Right forelimb (tissue), 1 donor: ENCODE measurements at places on chromosomes 1 and 21.

DNA sequence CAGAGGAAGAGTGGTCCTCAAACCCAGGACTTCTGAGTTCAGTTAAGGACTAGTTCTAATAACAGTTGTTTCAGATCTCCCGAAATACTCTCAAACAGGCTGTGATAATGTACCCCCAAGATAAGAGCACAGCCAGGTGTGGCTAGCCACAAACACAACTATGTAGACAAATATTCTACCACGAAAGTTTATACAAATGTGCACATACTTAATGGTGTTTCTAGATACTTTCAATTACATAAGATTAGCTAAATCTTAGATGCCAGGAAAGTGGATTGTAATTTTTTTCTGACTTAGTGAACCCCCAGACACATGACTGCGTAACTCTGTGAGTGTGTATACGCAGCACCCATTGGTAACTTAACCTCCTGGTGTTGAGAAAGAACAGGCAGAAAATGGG, 270.0 kb downstream of the USP25 start:
- no peak for DNase-seq

- no peak for DNase-seq
Observed at GRCh38 chr1:65882076-65882475, 89.4 kb downstream of the PDE4B start.

DNA sequence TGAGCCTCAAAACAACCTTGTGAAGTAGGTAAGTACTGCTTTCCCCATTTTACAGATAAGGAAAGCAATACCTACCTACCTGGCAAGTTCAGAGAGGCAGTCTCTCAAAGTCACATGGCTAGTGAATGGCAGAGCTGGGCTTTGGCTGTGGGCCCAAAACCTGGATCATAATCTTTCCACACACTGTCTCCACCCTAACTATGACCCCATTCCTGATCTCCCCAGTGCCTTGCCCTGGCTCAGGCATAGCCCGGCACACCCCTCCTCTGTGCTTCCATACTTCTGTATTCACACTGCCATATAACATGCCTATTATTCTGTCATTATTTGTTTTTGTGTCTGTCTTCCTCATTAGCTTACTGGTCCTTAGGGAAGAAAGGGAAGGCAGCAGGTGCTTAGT, 15.9 kb downstream of the GNG12 start:
- DNase-seq, result no peak

DNA sequence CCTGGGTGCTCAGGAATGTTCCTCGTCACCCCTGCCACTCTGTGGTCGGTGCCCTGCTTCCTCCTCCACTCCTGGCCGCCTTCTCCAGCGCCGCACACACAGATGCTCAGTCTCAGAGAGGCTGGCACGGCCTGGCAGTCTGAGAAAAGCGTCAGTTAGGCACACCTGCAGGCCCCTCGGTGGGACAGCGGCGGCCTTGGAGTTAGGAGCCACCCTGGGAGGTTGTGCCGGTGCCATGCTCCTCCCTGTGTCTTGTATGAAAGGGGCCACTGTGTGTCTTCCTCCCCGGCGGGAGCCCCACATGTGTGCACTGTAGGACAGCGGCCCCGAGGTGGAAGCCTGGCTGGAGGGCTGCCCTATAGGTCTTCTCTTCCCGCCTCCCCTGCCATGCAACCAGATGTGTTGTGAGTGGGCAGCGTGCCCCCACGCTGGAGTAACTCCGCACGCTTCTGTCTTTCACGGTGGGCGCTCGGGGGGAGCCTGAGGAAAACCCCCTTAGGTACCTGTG, 145.2 kb downstream of the PGBD5 start:
- no peak for DNase-seq

GRCh38 chr1:77866296-77866695, 22.1 kb upstream of the NEXN start:
- DNase-seq, result no peak

DNA sequence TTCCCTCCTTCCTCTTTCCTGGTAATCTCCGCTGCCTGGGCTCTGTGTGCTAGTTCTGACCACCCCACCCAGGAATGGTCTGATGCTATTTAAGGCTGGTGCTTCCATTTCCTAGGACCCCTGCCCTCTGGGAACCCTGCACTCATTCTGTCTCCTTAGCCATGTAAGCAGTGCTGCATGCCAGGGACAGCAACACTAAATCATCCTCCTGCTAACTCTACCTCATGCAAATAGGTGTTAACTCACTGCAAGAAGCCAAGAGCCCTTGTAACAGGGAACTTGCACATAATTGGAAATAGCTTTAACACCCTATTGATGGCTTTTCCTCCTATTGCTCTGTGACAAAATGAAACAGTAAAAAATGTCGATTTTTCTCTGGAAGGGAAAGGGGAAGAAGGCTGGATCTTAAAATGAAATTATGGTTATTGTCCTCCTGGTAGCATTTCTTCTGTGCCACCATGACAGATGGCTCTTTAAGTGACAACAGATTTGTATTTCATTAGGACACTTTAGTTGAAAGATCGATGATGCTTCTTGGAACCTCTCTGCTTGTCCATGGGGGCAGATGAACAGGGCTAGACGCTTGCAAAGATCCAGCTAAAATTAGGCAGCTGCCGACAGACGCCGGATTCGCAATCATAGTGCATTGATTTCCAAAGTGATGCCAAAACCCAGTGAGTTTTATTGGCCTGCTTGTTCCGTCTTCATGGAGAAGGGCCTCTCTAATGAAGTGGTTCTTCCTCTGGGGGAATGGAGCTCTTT, 551.7 kb downstream of the MATN1 start:
- DNase-seq, result no peak

- DNase-seq, result no peak
Observed at GRCh38 chr1:172724765-172725613, 66.1 kb downstream of the FASLG start.

- DNase-seq, result no peak
Observed at GRCh38 chr1:243525085-243525487, 269.2 kb downstream of the SDCCAG8 start.

GRCh38 chr1:116769104-116769452, 14.8 kb downstream of the CD2 start:
- DNase-seq, result no peak

GRCh38 chr1:192809307-192810252, 741 bp downstream of the RGS2 start:
- DNase-seq, result no peak

DNA sequence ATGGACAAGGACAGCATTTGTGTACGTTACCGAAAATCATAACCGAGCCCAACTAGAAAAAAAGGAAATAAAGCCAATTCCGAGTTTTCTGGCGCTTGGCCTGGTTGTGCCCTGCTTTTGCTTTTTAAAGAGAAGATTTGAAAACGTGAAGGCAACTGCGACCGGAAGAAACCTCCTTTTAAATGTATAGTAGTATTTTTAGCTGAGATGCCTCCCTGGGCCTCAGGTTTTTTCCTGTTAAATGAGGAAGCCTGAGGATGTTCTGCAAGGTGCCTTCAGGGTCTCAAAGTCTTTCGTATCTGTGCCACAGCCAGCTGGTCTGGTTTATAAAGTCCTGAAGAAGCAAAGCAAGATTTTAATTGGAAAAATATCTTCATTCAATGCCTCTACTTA, 371 bp upstream of the ODF2L start:
- no peak for DNase-seq

GRCh38 chr1:16178596-16179497, 23.0 kb upstream of the EPHA2 start:
- DNase-seq, result no peak

GRCh38 chr1:231612393-231613089, 14.0 kb upstream of the DISC1 start:
- DNase-seq, result no peak

- no peak for DNase-seq
Observed at GRCh38 chr1:228899421-228899956, 164.2 kb downstream of the RHOU start.

- DNase-seq, result no peak
Observed at GRCh38 chr1:6694121-6694713, 7.4 kb downstream of the DNAJC11 start.

DNA sequence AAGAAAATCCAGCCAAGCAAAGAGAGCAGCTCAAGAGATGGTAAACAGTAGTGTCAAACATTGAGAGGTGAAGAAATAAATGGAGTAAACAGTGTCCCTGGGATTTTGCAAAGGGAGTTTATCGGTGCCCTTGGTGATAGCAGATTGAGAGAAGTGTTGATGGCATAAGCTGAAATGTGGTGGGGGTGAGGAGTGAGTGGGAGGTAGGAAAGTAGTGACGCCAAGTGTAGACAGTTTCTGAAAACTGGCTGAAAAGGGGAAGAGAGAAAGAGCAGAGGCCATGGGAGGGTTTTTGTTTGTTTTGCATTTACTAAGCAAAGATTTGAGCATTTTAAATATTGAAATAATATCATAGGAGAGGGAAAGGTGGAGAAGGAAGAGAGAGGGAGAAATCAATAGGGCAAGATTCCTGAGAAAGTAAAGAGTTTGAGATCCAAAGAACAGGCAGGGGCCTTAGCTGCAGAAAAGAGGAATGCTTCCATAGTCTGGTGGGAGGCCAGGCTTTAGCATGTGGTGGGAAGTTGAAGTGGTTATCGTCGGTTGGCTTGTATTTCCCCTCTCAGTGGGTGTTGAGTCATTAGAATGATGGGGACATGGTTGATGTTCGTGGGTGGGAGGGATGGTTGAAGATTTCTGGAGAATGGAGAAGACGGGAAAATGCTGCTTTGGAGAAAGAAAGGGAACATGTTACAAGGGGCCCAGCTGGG, 26.8 kb upstream of the RASAL2 start:
- no peak for DNase-seq

GRCh38 chr1:21331752-21332478, 41.7 kb upstream of the ECE1 start:
- no peak for DNase-seq

DNA sequence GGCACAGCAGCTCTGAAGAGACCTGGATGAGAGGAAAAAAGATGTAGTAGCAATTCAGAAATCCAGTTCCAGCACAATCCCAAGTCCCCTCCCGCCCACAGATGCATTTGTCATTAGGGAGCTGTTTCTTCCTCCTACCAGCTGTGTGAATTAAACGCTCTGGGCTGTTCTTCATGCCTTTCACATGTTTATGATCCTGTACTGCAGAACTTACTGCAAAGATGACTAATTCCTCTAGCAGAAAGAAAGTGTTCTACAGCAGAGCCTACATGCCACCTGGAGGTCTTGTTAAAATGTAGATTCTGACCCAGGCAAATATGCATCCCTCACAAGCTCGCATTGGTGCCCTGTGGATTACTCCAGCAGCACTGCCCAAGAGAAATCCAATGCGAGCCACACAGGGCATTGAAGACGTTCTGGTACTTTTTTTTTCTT, 6.5 kb downstream of the ENO1 start:
- no peak for DNase-seq

GRCh38 chr1:31615939-31616338, 1.6 kb upstream of the HCRTR1 start:
- DNase-seq, result no peak

DNA sequence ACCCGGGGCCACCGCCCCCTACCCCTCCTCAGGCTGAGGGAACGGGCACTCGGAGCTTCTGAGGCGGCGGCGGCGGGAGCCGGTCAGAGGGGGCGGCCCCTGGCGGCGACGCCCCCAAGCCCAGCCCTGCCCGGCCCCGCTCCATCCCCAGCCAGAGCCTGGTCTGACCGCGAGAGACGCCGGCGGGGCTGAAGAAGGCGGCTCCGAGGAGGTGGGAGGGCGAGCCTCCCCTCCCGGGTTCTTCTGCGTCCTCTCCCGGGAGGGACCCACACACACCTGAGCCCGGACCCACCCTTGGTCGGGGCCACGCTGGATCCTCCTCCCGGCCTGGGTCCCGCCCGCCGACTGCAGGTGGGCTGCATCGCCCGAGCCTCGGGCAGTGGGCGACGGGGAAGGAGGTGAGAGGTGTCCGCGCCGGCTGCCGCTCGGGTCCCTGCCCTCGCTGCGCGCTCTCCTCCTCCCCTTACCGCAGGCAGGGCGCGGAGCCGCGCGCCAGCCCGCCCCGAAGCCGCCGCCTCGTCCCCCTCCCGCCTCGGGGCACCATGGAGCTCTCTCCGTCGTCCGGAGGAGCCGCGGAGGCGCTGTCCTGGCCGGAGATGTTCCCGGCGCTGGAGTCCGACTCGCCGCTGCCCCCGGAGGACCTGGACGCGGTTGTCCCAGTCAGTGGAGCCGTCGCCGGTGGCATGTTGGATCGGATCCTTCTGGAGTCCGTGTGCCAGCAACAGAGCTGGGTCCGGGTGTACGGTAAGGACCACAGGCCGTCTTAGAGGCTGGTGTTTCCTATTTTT, at the start of gene RASAL2:
Gene RASAL2 (plus strand): TSS at position 154 of the 788 bp plus-strand sequence. CDS start 389 bp downstream, at position 543.
- peak; percentile 81 for DNase-seq

DNA sequence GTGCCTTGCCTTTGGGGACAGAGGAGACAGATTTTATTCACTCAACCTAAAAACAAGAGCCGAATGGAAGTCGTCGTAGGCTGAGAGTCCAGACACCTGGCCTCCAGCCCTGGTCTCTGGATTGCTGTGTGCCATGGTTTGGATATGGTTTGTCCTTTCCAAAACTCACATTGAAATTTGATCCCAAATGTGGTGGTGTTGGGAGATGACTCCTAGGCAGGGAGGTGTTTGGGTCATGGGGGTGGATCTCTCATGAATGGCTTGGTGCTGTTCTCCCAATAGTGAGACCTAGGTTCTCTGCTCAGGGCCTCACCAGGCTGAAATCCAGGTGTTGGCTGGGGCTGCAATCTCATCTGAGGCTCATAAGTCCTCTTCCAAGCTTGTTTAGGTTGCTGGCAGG, 75.5 kb downstream of the FOXD2 start:
- DNase-seq, result no peak

DNA sequence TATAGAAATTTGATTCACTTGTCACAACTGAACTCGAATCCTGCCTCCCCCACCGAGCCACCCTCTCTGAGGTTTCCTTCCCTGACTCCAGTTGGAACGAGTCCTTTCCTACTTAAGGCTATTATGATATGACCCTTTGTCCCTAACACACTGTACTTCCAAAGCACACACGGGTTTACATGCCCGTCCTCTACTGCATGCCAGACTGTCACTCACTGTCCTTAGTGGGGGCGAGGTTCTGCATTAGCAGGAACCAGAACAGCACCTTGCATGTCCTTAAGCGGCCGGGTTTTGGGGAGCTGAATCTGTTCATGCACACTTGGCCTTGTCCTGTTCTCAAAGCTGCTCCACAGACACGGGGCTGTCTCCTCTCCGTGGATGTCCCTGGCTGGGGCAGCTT, 164.6 kb upstream of the KCNJ6 start:
- DNase-seq, result no peak

- no peak for DNase-seq
Observed at GRCh38 chr21:23522751-23523150, 2084.5 kb downstream of the MRPL39 start.
